ENCODE measurements at places on chromosomes 11 and 22.

GRCh38 chr11:64314146-64314804 lies 3.1 kb downstream of the TRMT112 start:
- no peak for DNase-seq

GRCh38 chr11:103927535-103927934 lies 108.9 kb upstream of the DDI1 start:
- DNase-seq = no peak

- DNase-seq = no peak
Observed at GRCh38 chr11:119144825-119145486, 3.9 kb upstream of the ABCG4 start.

- DNase-seq = no peak
Observed at GRCh38 chr11:107490836-107491235, 33.2 kb upstream of the CWF19L2 start.

- DNase-seq = no peak
Observed at GRCh38 chr22:45546333-45547015, 43.8 kb downstream of the FBLN1 start.

DNA sequence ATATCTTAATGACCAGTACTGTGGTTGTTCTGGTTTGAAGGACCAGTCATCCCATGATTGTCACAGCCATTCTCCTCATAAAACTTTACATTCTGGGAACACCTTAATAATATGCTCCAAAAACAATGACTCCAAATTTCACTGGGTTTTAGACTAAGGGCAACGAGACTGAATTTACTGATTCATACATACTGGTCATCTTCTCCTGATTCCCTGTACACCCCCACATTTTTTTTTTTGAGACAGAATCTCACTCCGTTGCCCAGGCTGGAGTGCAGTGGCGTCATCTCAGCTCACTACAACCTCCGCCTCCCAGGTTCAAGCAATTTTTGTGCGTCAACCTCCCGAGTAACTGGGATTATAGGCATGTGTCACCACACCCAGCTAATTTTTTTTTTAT lies 78.9 kb downstream of the GAB2 start:
- DNase-seq = no peak

- no peak for DNase-seq
Observed at GRCh38 chr11:64445651-64446050, 86.7 kb downstream of the RPS6KA4 start.

DNA sequence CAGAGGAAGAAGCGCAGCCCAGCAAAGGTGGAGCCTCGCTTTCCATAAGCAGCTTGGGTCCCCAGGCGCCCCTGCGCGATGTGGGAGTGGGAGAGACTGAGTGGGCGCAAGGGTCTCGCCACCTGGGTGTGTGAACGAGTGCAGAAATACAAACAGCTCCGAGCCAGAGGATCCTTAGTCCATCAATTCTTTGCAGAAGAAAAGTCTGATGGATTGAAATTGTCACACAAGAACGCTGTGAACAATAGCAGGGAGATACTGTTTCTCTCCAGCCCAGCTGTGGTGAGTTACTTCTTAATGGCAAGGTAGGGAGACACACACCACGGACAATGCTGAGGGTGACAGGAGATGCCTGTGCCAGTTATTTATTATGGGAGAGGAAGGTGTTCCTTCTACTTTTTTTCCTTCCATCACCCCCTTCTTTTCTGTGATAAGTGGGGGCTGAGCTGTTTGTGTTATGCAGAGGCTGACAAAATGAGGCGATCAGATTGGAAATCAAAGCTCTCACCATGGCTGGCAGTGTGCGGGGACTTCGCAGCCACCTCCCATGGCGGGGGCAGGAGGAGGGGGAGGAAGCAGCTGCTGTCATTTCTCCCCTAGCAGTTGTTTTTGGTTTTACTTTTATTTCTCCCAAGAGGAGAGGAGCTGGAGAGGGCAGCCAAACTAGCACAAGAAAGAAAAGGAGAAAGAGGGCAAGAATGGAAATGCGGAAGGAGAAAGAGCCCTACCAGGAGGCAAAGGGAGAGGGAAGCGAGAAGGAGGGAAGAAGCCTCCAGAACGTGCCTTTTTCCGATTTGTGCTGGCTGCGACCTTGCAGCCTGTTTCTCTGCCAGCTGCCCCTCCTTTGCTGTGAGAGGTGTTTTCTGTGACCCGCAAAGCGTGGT lies 755.8 kb downstream of the NTM start:
- DNase-seq = no peak

GRCh38 chr22:17578136-17578754 lies 14.9 kb downstream of the SLC25A18 start:
- DNase-seq = no peak

GRCh38 chr11:7609521-7609920 lies 63.8 kb downstream of the CYB5R2 start:
- DNase-seq = no peak

DNA sequence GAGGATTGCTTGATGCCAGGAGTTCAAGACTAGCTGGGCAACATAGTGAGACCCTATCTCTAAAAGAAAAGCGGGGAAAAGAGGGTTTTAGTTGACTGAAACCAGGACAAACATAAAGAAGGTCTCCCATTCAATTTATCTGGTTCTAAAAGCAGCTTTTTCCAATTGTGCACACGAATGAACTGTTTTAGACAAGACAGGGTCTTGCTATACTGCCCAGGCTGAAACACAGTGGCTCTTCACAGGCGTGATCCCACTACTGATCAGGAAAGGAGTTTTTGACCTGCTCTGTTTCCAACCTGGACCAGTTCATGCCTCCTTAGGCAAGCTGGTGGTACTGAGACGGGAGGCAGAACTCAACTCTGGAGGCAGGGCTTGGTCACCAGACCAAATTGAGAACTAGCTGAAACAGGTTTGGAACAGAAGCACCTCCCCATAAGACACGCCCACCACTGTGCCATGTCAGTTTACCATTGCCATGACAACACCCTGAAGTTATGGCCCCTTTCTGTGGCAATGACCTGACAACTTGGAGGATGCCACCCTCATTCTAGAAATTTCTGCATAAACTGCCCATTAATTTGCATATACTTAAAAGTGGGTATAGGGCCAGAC lies 2.8 kb upstream of the NUCB2 start:
- no peak for DNase-seq

DNA sequence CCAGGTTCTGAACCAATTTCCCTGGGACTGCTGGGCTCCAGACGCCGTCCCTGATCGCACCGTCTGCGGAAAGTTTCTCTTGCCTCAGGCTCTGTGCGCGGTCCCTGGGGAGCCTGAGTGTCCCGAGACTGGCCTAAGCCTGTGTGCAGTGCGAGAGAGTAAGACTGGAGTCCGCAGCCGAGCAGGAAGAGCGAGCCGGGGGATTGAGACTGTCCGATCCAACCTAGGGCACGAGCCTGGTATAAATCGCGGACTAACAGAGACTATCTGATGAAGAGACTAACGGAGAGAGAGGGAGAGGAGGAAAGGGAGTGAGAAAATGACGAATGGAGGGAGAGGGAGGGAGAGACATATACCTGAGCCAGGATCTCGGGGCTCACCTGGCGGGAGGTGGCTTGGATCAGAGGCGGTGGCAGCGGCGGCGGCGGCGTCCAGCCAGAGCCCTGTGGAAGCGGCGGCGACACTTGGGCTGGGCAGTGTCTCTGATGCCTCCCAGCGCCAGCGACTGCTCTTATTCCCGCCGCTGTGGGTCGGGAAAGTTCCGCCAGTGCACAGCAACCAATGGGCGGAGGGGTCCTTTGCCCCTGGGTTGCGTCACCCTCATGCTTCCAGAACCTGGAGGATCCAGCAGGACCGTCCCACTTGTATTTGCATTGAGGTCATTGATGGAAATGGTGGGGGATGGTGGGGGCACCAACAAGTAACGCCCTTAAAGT lies at the start of gene CALCA:
TSS of gene CALCA (minus strand) at position 487 of the 716 bp plus-strand sequence. CDS start 1,159 bp downstream, outside the sequence.
- DNase-seq = no peak

- no peak for DNase-seq
Observed at GRCh38 chr11:1822648-1823375, 12.0 kb upstream of the SYT8 start.

DNA sequence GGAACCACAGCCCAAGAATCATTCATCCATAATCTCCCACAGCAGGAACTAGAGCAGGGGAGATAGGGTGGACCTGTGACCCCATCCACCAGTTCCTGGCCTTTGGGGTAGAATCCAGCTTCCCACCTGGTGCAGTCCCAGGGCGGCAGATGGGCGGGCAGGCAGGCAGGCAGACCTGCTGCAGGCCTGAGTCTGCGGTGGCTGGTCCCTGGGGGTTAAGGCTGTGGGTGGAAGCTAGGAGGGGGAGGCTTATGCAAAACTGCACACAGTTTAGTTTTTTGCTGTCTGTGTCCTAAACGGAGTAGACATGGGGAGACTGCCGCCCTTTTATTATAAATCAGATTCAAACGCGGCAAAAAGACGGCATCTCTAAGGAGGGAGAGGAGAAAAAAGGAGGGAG lies 4.5 kb upstream of the NEFH start:
- DNase-seq = no peak

DNA sequence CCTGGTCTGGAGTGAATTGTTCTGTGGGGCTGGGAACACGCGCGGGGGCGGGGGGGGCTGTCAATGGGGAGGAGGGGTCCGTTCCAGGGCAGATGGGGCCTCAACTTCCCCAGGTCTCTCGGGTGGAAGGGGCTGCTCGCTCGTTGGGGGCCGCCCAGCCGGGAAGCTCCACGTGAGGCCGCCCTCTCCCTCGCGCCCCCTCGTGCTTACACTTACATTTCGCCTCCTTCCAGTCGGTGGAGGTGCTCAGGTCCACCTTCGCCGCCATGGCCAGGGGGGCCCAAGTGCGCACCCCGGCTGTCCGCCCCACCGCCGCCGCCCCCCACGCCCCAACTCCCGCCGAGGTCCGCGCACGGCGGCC lies 452 bp downstream of the MACROD1 start:
- DNase-seq = no peak

DNA sequence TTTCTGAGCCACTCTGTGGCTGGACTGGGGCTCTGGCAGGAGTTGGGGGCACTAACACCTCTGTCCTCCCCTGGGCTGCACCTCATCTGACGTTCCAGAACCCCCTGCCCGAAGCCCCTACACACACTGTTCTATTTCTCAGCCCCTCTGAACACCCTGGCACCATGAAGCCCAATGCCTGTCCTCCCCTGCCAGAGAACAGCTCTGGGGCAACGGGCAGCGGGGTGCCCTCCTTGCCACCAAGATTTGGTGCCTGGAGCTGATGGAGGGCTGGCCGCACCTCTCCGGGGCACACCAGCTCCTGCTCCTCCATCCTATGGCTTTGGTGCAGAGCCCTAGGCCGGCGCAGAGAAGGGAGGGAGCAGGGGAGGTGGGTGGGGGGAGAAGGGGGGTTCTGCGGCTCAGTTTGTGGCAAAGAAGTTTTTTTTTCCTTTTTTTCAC lies 16.3 kb downstream of the DUSP8 start:
- no peak for DNase-seq

GRCh38 chr22:17162731-17163130 lies 3.7 kb upstream of the HDHD5 start:
- DNase-seq = no peak

- DNase-seq = no peak
Observed at GRCh38 chr11:115164774-115165173, 339.4 kb downstream of the CADM1 start.

GRCh38 chr11:72984453-72985077 lies 157.6 kb downstream of the FCHSD2 start:
- no peak for DNase-seq

- no peak for DNase-seq
Observed at GRCh38 chr11:110497231-110497978, 67.7 kb downstream of the FDX1 start.

GRCh38 chr11:45180848-45181192 lies 34.4 kb downstream of the PRDM11 start:
- no peak for DNase-seq

DNA sequence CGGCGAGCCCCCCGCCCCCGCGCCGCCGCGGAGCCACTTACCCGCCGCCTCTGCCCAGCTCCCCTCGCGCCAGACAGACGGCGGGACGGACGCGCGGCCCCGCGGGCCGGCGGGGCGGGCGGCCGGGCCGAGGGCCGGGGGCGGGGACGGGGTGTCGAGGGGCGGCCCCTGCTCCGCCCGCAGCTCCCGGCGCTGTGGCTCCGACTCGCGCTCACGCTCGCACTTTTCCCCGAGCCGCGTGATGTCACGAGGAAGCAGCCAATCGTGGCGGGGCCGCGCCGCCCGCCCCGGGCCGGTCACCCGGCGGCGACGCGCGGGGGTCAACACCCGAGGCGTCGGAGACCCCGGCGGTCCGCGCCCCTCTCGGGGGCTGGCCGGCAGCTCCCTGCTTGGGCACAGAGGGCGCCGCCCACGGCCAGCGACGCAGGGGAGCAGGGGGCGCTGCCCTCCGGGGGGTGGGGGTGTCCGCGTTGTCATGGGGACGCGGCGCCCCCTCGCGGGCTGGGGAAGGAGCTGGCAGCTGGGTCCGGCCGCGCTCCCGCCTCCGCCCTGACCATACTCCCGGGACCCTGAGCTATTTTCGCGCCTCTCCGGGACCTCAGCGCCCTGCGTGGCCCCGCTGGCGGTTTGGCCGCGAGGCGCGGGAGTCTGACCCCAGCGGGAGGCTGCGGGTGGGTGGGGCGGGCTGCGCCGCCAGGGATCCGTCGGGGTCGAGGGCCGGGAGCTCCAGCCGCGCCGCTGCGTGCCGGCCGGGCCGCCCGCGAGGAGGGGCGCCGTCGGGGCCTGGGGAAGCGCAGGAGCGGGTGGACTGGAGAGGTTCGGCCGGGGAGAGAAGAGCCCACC lies at the start of gene CHRM4:
TSS of gene CHRM4 (minus strand) at position 199 of the 843 bp plus-strand sequence. CDS start 5,219 bp downstream, outside the sequence.
- no peak for DNase-seq

GRCh38 chr22:26910845-26911244 lies 253.5 kb downstream of the MIAT start:
- no peak for DNase-seq

GRCh38 chr11:103881584-103881983 lies 154.9 kb upstream of the DDI1 start:
- no peak for DNase-seq

- DNase-seq = no peak
Observed at GRCh38 chr11:92329646-92330045, 105.0 kb downstream of the FAT3 start.

DNA sequence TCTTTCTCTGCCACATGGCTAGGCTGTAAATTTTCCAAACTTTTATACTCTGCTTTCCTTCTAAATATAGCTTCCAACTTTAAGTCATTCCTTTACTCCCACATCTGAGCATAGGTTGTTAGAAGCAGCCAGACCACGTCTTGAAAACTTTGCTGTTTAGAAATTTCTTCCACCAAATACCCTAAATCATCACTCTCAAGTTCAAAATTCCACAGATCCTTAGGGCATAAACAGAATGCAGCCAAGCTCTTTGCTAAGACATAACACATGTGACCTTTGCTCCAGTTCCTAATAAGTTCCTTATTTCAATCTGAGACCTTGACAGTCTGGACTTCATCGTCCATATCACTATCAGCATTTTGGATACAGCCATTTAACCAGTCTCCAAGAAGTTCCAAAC lies 749.9 kb downstream of the METTL15 start:
- no peak for DNase-seq

GRCh38 chr11:71349627-71350026 lies 97.2 kb upstream of the SHANK2 start:
- no peak for DNase-seq
